GM03348 (cell line): ENCODE measurements at places on chromosomes 12 and 14.

DNA sequence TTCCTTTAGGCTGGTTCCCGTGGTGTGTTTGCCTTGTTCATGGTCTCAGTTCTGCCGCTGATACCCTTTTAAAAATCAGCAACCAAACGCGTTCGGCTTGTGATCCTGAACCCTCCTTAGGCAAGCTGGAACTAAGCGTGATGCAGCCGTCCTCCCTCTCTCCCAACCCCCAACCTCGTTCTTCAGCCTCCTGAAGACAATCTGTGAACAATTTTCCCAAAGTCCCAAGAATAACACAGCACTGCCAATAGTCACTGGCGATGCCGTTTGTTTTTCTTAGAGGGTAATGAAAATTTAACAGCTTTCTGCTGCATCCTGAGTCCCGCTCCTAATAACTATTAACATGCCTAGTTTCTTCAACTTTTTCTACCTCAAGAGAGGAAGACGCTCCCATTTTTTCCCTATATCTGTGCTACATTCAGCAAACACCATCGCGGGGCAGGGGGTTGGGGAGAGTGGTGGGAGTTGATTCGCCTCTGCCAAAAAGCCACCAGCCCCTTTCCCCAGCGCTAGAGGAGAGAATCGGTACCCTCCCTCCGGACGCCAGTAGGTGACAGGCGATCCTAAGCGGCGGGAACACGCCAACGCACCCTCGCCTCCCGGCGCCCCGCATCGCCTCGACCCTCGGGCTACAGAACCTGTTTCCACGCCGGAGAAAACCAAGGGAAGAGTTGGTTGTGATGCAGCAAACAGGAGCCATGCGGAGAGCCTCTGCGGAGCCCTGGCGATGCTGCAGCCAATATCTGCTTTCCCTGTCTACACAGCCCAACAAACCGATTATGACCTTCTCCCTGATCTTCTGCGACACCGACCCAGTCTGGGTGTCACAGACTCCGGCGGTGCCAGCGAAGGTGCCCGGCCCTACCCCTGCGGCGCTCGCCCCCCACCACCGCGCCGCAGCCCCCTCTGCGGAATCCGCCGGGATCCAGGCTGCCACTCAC, 752 bp downstream of the PRICKLE1 start:
- DNase-seq: peak; percentile 24

DNA sequence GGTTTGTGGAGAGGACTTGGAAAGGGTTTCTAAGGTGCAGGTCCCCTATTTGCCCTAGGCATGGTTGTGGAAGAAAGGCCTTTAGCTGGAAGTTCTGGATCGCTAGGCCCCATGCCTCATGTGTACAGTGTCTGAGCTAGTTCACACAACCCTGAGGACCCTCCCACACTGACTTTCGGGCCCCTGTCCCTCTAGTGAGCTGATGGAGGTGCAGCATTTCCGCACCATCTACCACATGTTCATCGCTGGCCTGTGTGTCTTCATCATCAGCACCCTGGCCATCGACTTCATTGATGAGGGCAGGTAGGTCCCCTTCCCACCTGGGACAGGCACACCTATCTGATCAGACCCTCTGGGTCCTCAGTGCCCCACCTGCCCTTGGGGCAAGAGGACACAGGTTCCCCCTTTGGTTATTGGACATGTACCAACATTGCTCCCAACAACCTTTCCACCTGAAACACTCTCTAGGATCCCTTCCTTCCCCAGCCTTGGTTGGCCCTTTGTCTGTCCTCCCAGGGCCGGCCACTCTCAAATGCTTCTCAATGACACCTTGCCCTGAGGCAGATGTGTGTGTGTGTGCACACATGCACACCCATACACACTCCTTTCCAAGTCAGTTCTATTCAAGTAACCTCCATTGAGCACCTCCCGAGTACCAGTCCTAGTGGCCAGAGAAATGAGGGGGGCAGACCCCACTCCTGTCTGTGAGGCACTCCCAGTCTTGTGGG, 2.6 kb downstream of the SOAT2 start:
- DNase-seq: no peak

DNA sequence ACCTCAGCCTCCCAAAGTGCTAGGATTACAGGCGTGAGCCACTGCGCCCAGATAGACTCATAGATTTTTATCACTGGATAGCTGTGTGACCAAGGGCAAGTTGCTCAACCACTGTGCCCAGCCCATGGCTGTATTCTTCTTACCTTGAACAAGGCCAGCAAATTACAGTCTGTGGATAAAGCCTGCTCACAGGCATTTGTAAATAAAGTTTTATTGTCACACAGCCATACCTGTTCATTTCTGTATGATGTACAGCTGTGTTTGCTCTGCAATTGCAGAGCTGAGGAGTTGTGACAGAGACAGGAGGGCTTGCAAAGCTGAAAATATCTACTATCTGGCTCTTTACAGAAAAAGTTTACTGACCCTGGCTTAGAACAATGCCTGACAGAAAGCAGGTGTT, 35.2 kb upstream of the LHX5 start:
- no peak for DNase-seq

DNA sequence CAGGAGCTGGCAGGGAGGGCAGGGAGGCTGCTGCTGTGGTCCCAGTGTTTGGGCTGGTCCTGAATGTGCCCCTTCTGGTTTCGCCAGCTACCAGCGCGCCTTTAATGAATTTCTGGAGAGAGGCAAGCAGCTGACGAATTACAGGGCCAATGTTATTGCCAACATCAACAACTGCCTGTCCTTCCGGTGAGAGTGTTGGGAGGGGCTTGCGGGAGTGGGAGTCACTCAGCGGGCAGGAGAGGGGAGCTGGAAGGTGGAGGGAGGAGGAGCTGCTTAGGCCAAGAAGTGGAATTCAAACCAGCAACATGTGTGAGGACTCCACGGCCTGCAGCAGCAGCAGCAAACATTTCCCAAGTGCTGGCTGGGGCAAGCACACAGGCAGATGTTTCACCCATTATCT, 7.7 kb downstream of the TNFAIP2 start:
- no peak for DNase-seq

DNA sequence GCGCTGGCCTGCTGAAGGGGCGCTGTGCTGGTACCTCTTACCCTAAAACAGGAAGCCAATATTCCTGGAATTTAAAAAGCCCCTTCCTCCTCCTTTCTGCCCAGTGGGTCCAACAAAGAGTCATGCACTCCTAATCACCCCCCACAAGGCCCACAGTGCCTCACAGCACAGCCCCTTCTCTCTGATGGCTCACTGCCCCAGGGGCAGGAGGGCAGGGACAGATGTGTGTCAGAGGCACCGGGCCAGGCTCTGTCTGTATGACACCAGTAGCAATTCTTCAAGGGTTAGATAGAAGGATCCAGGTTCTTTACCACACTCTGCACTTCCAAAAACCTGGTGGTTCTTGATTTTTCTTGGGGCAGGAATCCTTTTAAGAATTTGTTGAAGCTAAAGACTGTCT, 8.9 kb downstream of the MYH6 start:
- DNase-seq: no peak

DNA sequence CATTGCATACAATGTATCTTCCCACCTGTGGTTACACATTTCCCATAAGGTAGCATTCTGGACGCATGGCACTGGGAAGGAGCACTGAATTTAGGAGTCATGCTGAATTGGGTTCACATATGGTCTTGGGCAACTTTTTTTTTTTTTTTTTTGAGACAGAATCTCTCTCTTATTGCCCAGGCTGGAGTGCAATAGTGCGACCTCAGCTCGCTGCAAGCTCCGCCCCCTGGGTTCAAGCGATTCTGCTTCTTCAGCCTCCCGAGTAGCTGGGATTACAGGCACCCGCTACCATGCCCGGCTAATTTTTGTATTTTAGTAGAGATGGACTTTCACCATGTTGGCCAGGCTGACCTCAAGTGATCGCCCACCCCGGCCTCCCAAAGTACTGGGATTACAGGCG, 13.3 kb downstream of the DIP2B start:
- no peak for DNase-seq

GRCh38 chr14:73392329-73393257, 65.8 kb downstream of the NUMB start:
- no peak for DNase-seq

GRCh38 chr14:105126126-105126980, 42.2 kb downstream of the JAG2 start:
- no peak for DNase-seq
